ENCODE measurements at places on chromosomes 16 and 17.

GRCh38 chr17:49210158-49211029 lies at the start of the genes ABI3 and GNGT2:
TSS of gene ABI3 (plus strand) at chr17:49210707. CDS start at chr17:49210725, 18 bp downstream.
TSS of gene GNGT2 (minus strand) at chr17:49210574. CDS start at chr17:49207422, 3,152 bp downstream.
- no peak for DNase-seq

- DNase-seq = no peak
Observed at GRCh38 chr17:57257195-57257894, 1.0 kb downstream of the MSI2 start.

- DNase-seq = no peak
Observed at GRCh38 chr17:61458421-61459141, 6.4 kb downstream of the TBX4 start.

GRCh38 chr16:67530013-67530939 lies 1.6 kb downstream of the RIPOR1 start:
- DNase-seq = no peak

GRCh38 chr16:10930755-10931093 lies 11.5 kb downstream of the DEXI start:
- DNase-seq = no peak

DNA sequence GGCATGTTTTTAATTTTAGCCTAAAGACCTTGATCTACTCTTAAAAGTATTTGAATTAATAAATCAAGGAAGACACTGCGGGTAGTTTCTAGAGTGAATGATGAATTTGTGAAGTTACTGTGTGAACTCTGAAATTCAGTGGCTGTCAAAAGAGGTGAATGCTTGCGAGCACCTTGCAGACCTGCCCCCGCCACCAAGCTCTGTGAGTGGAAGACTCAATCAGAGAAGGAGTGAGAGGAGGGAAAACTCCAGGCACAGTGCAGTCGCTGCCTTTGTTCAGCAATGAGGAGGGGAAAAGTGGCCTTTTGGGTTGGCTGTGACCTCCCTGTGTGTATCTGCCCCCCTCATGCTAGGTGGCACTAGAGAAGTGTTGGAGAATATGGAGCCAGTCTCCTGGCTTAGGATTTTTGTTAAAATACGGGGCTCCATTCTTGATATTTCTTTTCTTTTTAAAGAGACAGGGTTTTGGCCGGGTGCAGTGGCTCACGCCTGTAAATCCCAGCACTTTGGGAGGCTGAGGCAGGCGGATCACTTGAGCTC lies 53.0 kb downstream of the LDHD start:
- no peak for DNase-seq

DNA sequence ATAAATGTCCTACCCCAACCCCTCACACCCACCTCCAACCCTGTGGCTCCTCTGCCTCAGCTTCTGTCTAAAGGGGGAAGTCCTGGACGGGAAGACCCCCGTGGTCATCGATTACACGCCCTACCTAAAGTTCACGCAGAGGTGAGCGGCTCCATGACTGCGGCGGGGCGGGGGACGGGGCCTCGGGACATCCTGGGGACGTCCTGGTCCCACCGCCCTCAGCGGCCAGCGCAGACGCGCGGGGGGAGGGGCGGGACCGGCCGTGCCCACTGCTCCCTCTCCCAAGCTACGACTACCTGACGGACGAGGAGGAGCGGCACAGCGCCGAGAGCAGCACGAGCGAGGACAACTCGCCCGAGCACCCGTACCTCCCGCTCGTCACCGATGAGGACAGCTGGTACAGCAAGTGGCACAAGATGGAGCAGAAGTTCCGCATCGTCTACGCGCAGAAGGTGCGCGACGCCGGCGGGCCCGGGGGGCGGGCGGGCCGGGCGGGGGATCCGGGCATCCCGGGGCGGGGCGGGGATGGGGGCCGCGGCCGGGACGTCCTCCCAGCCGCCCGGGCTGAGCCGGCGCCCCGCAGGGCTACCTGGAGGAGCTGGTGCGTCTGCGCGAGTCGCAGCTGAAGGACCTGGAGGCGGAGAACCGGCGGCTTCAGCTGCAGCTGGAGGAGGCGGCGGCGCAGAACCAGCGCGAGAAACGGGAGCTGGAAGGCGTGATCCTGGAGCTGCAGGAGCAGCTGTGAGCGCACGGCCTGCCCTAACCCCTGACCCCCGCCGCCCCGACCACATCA lies 6.7 kb downstream of the RUNDC3A start:
- no peak for DNase-seq

All from esophagus squamous epithelium (tissue), 5 donors.